ENCODE measurements at places on chromosomes 1 and 21.

GRCh38 chr1:21280482-21280881 is 9.8 kb downstream of the ECE1 start:
- DNase-seq = no peak

DNA sequence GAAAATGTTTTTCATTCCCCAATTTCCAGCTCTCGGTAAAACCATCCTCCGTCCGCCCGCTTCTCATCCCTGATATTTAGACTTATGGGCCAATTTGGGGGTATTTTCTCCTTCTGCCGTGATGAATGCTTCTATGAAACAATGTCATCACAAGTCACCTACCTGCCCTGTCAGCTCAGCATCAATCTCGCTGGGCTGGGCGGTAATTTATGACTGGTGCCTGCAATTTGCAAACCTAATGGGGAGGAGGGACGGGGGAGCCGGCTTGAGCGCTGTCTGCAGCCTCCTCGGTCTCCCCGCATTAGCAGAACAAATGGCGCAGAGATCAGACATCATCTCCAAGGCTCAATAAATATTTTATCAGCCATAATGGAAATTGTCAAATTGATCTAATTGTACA is 72.1 kb downstream of the PRDM16 start:
- DNase-seq = no peak

DNA sequence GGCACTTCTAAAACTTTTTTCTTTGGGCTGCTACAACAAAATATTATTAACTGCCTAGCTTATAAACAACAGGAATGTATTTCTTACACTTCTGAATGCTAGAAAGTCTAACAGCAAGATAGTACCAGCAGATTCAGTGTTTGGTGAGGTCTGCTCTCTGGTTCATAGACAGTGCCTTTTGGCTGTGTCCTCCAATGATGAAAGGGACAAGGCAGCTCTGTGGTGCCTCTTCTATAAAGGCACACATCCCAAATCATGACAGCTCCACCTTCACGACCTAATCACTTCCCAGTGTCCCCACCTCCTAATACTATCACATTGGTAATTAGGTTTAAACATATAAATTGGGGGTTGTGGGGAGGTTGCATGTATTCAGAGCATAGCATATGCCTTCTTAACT is 9.5 kb downstream of the CFH start:
- DNase-seq = no peak

- no peak for DNase-seq
Measured at GRCh38 chr1:226618380-226618779, 69.8 kb downstream of the STUM start.

- no peak for DNase-seq
Measured at GRCh38 chr1:64616039-64616438, 128.8 kb upstream of the RAVER2 start.

DNA sequence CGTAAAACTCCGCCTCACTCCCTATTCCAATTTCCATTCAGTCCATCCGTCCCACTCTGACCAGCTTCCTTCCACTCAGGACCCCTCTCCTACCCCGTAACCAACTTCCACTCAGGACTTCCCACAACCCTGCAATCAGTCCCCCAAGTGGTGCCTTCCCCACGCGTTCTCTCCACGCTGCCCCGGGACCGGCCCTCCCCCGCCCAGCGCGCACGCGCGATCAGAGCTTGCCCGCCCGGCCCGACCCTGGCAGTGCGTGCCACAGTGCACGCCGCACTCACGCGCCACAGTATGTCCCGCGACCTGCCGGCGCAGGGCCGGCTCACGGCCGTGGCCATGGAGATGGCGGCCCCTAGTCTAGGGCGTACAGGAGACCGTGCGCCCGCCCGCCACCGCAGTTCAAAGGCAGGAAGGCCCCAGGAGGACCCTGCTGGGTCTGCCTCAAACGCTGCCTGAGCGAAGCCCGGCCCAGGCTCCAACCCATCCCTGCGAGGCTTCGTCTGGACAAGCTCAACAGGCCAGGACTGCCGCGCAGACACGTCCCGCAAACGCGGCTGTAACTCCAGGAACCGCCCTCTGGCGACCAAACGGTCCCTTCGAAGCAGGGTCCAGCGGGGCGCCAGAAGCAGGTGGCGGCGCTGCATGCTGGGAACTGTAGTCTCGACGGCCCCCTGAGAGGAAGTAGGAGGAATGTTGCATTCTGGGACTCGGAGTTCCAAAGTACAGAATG is at the start of gene NDC1:
NDC1 (minus strand) TSS at position 373 of the 730 bp plus-strand sequence; CDS start at position 338, 35 bp downstream.
- DNase-seq = peak; percentile 96

DNA sequence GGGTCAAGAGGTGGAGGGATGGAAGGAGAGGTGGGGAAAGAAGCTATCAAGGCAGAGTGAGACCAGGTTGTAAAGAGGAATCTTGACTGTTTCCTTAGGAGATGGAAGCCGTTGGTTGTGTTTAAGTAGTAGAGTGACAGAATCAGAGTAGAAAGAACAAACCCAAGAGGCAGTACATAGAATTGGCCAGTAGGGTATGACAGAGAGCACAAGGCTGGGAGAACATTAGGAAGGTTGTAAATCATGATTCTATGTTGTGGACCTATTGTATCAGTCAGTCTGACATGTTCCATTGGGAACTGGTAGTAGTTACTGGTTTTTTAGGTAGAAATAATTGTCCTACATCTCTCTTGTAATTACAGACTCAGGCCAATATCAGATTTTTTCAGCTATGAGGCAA is 486.9 kb upstream of the USP24 start:
- DNase-seq = peak; percentile 18

DNA sequence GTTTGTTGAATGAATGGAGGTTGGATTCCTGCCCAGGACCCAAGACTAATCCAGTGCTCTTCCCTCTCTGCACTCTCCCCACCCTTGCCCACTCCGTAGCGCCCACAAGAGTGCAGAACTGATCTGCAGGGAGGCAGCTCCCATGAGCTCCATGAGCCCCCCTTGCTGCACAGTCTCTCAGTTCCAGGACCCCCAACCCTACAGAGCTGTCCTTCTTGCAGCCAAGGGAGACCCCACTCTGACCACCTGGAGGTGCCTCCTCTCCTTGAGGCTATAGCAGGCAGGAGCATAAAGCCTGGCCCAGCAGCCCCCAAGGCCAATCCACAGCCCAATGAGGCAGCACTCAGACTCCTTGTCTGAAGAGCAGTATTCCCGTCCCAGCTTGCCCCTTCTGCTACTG is 209.2 kb upstream of the ZC3H12A start:
- DNase-seq = no peak

- DNase-seq = peak; percentile 73
Measured at GRCh38 chr1:202615501-202616354, 94.5 kb downstream of the SYT2 start.

GRCh38 chr1:206664740-206665139 is 20.0 kb upstream of the MAPKAPK2 start:
- no peak for DNase-seq

GRCh38 chr1:76470166-76470565 is 395.6 kb downstream of the ST6GALNAC3 start:
- no peak for DNase-seq

DNA sequence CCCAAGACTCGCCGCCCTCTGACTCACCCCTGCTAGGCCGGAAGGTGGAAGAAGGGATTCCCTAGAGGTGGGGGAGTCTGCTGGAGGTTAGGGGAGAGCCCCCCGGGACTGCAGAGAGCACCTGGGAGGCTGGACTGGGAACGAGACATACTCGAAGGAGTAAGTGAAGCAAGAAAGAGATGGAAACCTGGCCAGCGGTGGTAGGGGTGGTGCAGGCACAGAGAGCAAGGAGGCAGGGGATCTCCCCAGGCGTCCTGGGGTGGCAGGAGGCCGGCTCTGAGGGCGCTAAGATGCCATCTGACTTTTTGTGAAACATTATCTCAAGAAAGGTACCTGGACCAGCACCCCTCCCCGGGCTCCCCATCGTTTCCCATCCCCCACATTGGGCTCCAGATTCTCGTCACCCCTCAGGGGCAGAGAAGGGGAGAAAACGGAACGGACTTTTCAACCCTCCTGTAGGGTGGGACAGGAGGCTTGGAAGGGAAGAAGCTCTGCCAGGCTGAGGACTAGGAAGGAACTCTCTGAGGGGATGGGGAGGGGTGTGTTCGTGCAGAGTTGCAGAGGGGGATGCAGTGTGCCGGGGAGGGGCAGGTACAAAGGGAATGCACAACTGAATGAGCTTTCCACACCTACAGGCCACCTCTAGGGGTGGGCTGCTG is 708 bp downstream of the CHRNB2 start:
- DNase-seq = no peak

DNA sequence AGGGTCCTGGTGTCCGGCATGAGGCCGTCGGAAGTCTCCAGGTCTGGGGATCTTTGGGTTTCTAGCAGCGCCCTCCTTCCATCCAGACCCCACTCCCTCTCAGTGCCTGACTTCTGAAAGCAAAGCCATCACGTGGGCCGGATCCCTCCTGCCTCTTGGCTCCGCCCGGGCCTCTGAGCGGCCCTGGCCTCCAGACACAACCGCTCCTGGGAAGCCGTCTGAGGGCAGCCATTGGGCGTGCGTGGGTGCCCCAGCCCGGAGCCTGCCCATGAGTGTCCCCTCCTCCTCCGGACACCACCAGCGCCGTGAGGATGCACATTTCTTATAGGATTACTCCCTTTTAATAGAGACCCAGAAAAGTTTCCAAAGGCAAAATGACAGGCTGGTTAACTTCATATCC is 137.0 kb upstream of the ARHGEF16 start:
- no peak for DNase-seq

DNA sequence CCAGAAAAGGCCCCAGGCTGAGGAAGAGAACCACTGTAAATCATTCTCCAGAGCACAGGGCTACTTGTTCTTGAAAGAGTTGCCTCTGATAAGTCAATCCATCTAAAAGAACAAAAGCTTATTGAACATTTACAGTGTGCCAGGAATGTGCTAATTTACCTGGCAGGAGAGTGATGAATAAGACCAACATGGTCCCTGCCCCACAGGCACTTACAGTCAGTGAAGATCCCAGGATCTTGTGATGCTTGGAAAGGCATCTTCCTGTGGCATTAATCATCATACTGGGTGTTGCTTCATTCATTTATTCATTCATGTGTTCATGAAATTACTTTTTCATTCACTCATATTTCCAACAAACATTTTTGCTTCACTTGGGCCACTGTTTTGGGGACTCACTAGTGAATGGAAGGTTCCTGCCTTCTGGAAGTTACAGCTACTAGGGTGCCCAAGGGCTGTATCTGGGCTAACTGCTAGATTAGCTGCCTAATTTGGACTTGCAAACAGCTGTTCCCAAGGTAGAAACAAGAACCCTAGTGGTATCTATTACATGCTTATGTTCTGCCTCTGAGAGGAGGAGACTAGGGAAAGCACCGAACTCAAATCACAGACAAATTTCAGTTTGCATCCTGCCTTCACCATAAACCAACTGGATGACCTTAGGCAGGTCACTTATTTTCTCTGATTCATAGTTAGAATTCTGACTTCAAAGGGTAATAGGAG is 133.5 kb downstream of the CLIC6 start:
- no peak for DNase-seq

DNA sequence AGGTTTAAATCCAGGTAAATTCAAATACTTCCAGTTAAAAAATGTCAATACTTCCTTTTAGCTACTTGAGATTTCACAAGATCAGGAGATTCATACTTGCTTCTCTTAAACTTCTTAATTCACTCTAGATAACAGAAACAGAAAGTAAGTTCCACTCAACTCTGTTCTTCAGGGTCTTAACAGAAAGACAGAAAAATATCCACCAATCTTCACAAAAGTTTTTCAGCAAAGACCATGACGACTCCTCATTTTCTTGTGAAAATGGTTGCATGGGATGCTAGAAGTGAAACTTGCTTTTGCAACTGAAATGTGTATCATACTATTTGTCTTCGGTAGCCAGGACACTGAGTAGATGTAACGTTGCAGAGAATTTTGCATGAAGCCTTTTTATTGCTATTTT is 12.3 kb upstream of the LRRC8C start:
- DNase-seq = no peak

GRCh38 chr1:55037733-55038551 is 1.4 kb upstream of the PCSK9 start:
- no peak for DNase-seq

DNA sequence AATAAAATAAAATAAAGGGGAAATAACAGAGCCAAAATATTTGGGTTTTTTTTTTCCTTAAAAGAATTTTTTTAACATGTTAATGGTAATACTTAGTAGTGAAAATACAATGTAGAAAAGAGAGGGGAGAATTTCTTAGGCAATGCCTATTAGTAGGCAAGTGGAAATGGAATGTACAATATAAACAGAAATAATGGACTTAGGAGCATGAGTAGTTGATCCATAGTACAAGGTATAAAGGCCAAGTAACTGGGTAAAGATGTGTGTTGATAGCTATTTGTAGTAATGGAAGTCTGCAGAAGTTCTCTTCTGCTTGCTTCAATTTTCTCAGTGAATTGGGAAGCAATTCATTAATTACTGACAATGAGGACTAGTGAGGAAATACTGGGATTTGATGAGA is 34.4 kb downstream of the TESK2 start:
- no peak for DNase-seq

- DNase-seq = no peak
Measured at GRCh38 chr1:212514056-212514614, 81.4 kb downstream of the NENF start.

DNA sequence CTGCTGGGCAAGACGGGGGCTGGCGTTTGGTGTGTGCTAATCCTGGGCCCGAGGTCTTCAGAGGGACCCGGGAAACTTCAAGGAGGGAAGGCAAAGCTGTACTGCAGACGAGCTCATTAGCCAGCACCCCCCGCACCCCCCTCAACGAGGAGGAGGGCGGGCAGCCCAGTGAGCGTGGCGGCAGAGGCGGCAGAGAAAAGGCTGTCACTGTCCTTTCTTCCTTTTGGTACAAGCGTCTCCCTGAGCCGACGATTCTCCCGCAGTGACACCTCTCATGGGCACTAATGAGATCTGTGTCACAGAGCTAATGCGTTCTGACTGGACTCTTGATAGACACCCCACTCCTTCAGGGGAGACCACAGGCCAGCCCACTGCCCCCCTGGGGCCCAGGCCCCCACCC is 29.5 kb downstream of the DMAP1 start:
- no peak for DNase-seq

GRCh38 chr1:46159516-46159915 is 15.4 kb upstream of the TSPAN1 start:
- DNase-seq = peak; percentile 51

- no peak for DNase-seq
Measured at GRCh38 chr1:111811891-111812290, 56.2 kb downstream of the DDX20 start.

DNA sequence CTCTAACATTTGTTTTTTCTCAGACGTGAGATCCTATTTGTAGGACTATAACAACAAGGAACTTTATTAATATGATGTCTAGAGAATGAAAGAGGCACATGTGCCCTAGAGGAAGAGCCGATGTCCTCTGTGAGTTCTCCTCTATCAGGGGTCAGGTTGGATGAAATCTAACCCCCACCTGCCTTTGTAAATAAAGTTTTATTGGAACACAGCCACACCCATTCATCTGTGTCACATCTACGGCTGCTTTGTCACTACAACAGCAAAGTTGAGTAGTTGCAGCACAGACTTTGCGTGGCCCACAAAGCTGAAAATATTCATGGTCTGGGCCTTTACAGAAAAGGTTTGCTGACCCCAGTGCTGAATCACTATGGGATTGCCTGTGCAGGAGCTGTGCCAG is 571 bp upstream of the CAPN9 start:
- no peak for DNase-seq

GRCh38 chr1:169475806-169476387 is 9.8 kb downstream of the SLC19A2 start:
- DNase-seq = no peak

- DNase-seq = no peak
Measured at GRCh38 chr1:210437781-210438180, 109.1 kb downstream of the HHAT start.

Data from OCI-LY7 (cell line).